ENCODE measurements at places on chromosomes 1 and 21.

DNA sequence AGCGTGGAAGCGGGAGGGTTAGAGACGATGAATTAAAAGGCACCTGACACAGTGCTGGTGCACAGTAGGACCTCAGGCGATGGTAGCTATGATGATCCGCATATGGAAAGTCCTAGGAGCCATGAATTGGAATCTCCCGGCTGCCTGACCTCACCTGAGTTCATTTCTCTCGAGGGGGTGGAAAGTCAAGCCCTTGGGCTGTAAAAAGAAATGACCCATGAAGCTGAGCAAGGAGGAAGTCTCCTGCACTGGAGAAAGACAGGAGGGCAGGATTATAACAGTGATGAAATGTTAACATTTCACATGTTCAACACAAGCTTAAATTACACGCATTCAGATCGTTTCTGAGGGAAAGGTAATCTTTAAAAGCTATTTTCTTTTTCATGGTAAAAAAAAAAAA lies 481.2 kb downstream of the MATN1 start:
- no peak overlapping the region for H3K27ac ChIP-seq
- no peaks in the 10 kb centered on the region for H3K4me1 ChIP-seq
- H3K36me3 ChIP-seq = no peaks in the 10 kb centered on the region
- H3K4me3 ChIP-seq = no peak overlapping the region
- H3K27me3 ChIP-seq = peaks cover 1% of the 10 kb centered on the region
- DNase-seq = no peak

DNA sequence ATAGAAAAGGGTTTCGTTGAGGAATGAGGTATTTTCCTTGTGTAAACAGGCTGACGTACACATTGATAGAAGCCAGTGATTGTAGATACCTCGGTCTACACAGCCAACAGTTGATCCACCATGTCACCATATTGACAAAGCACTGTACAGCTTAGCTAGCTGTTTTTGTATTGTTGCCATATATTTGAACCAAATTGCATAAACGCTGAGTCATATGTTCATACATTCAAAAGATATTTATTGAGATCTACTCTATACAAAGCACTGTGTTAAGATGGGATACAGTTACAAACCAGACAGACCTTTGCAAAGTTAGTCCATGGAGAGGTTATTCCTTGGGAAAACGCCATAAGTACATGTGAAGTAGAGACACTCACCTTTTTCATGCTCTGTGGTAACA lies 132.4 kb upstream of the ATP1B1 start:
- H3K27ac ChIP-seq = no peak overlapping the region
- DNase-seq = no peak
- H3K27me3 ChIP-seq = peaks cover 3% of the 10 kb centered on the region
- H3K4me3 ChIP-seq = no peak overlapping the region
- no peaks in the 10 kb centered on the region for H3K4me1 ChIP-seq

DNA sequence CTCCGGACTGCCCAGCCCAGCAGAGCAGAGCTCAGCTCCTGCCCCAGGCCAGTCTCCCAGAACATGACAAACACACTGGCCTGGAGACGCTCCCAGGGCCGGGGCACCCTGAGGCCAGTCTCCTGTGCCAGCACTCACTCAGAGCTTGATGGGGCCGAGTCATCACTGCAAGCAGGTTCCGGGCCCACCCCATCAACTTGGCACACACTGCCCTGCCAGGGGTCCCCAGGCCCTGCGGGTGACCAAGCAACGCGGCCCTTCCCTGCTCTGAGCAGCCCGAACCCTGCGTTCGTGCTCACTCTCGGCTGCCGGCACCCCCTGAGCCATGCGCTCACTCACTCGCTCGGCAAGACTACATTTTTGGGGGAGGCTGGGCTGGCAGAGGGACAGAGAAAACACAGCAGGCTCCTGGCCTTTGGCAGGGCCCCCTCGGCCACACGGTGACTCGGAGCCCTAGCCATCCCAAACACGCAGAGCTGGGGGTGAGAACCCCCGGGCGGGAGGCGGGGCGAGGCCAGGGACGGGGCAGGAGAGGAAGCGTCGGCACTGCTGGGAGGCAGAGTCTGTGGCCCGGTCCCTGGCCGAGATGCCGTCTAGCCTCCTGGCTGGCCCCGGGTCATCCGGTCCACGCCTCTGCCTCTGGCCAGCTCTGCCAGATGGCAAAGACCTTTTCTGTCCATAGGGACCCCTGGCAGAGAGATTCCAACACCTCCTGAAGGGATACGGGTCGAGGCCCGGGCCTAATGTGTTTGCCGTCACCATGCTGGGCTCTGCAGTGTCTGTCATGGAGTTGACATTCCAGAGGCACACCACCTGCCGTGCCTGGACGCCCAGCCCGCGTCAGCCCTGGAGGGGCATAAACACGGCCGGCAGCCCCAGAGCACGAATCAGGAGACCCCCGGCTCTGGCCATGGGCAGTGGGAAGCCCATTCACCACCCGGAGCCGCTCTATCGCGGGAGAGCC lies 68.0 kb downstream of the MEGF6 start:
- H3K4me1 ChIP-seq = no peaks in the 10 kb centered on the region
- no peak overlapping the region for H3K4me3 ChIP-seq
- no peaks in the 10 kb centered on the region for H3K36me3 ChIP-seq
- no peak overlapping the region for H3K27ac ChIP-seq
- no peaks in the 10 kb centered on the region for H3K27me3 ChIP-seq

- H3K36me3 ChIP-seq = no peaks in the 10 kb centered on the region
- peak; percentile 71 for DNase-seq
- peak overlapping the region; percentile 81 for H3K4me3 ChIP-seq
- H3K27ac ChIP-seq = peak overlapping the region; percentile 93
Observed at GRCh38 chr1:1208713-1209433, 2.5 kb upstream of the TNFRSF18 start.

- H3K4me3 ChIP-seq = peak overlapping the region; percentile 78
- H3K4me1 ChIP-seq = peaks cover 27% of the 10 kb centered on the region
- H3K27me3 ChIP-seq = peaks cover 4% of the 10 kb centered on the region
Observed at GRCh38 chr1:11654939-11655808, 497 bp downstream of the FBXO44 start.

DNA sequence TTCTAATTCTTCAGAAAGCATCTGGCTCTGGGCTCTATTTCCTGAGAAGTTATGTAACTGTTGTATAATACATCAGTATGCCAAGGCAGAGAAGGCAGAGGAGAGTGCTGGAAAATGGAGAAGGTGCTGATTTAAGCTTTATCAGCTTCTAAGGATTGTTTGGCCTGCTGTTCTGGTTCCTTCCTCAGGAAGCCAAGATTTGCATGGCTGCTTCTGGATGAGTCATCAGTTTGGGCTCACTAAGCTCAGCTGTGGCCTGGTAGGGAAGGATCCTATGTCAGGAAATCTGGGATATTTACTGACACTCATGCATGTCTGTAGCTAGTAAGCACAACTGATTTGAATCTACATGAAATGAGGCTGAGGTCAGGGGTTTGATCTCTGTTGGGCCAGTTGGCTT lies 73.2 kb upstream of the ADGRL4 start:
- H3K27ac ChIP-seq = no peak overlapping the region
- DNase-seq = no peak
- H3K4me1 ChIP-seq = no peaks in the 10 kb centered on the region
- no peak overlapping the region for H3K4me3 ChIP-seq
- H3K27me3 ChIP-seq = peaks cover 1% of the 10 kb centered on the region

GRCh38 chr1:157091186-157091585 lies 8.4 kb downstream of the ETV3L start:
- DNase-seq = no peak
- H3K4me1 ChIP-seq = no peaks in the 10 kb centered on the region
- no peaks in the 10 kb centered on the region for H3K27me3 ChIP-seq
- no peaks in the 10 kb centered on the region for H3K36me3 ChIP-seq
- no peak overlapping the region for H3K27ac ChIP-seq

DNA sequence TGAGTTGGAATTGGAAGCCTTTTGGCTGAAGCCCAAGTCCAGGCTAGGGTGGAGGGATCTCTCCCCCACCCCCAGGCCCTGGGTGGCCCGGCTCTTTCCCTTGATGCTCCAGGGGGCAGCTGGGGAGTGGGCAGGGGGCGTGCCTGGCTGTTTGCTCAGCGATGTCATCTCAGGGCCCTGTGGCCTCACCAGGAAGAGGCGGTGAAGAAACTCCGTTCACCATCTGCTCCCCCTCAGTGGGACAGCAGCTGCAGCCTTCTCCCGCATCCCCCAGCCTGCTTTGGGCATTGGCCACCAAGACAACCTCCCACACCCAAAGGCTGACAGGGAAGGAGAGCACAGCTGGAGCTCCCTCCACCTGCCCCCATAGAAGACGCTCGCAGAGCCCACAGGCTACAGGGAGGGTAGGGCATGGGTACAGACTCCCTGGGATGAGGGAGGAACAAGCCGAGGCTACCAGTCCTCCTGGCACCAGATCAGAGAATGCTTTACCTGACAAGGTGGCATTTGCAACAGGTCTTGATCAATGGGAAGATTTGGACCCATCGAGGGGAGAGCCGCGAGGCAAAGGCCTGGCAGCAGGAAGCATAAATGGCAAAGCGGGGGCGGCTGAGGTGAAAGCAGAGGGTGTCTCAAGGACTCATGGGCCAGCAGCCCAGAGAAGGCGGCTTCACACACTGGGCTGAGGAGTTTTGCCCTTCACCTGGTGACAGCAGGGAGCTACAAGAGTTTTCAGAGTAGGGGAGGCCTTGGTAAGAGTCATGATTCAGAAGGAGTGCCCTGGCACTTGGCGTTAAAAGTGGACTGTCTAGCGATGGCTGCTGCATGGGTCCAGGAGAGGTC lies 6.5 kb upstream of the GUCA2A start:
- no peaks in the 10 kb centered on the region for H3K36me3 ChIP-seq
- DNase-seq = no peak
- no peak overlapping the region for H3K27ac ChIP-seq
- H3K4me3 ChIP-seq = no peak overlapping the region

DNA sequence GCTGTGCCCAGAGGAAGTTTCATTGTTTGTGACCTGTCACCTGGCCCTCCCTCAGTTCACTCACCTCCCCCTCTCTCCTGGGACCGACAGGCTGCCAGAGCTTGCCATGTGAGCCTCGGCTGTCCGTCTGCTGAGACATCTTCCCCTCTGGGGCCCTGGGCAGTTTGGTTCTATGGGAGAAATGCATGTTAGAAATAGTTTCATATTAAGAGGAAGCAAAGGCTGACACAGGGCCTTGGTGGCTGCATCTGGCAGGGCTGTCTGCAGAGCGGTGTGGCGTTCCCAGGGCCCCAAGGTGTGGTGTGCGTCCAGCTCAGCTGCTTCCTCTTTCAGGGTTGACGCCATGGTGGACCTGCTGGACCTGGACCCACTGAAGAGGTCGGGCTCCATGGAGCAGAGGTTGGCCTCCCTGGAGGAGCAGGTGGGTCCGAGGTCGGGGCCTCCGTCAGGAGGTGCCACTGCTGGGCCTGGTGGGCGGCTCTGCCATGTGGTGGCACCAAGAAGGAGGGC lies 31.9 kb upstream of the LRRC3 start:
- DNase-seq = no peak
- peaks cover 4% of the 10 kb centered on the region for H3K4me1 ChIP-seq
- no peak overlapping the region for H3K4me3 ChIP-seq
- H3K27ac ChIP-seq = no peak overlapping the region

DNA sequence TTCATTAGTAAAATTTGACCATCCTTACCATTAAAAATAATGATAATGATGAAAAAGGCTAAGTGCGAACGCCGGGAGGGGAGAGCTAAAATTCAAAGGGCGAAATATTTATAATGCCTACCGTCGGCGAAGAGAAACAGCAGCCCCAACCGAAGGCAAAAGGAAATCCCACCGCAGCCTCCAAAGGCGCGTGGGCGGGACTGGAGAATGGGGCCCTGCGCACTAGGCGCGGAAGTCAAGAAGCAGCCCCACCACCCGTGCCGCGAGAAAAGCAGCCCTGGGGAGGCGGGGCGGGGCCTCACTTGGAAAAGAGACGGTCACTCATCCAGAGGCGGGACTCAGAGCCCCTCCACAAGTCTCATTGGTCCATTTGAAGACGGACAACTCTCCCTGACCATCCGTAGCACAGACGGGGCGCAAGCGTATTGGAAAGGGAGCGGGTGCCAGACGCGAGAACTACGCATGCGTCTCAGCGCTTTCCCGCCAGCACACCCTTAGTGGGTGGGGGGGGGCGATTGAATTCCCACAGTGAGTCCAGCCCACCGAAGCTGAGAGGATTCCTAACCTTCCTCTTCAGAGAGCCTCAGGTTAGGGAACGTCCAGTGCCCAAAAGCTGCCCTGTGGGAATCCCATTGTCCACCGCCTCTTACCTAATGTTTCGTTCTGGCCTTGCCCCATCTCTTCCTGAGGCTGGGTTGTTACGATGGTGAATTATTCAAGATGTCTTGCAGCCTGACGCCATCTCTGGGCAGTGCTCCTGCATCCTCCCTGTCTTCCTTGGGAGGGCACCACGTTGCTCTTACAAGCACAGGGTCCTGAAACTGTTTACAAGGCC lies 19.0 kb downstream of the MTX1 start:
- peaks cover 23% of the 10 kb centered on the region for H3K4me1 ChIP-seq
- peak; percentile 98 for DNase-seq
- H3K4me3 ChIP-seq = peak overlapping the region; percentile 92
- H3K27me3 ChIP-seq = peaks cover 7% of the 10 kb centered on the region
- peak overlapping the region; percentile 95 for H3K27ac ChIP-seq
- H3K36me3 ChIP-seq = no peaks in the 10 kb centered on the region

GRCh38 chr1:202852163-202852904 lies 36.6 kb downstream of the RABIF start:
- H3K4me3 ChIP-seq = no peak overlapping the region
- peaks cover 2% of the 10 kb centered on the region for H3K27me3 ChIP-seq
- peak; percentile 14 for DNase-seq
- no peak overlapping the region for H3K27ac ChIP-seq
- H3K4me1 ChIP-seq = no peaks in the 10 kb centered on the region
- no peaks in the 10 kb centered on the region for H3K36me3 ChIP-seq

GRCh38 chr1:97423403-97423802 lies 497.4 kb downstream of the DPYD start:
- H3K4me3 ChIP-seq = no peak overlapping the region
- H3K27me3 ChIP-seq = peaks cover 1% of the 10 kb centered on the region
- peaks cover 18% of the 10 kb centered on the region for H3K4me1 ChIP-seq
- H3K27ac ChIP-seq = no peak overlapping the region
- H3K36me3 ChIP-seq = peaks cover 8% of the 10 kb centered on the region
- DNase-seq = no peak

DNA sequence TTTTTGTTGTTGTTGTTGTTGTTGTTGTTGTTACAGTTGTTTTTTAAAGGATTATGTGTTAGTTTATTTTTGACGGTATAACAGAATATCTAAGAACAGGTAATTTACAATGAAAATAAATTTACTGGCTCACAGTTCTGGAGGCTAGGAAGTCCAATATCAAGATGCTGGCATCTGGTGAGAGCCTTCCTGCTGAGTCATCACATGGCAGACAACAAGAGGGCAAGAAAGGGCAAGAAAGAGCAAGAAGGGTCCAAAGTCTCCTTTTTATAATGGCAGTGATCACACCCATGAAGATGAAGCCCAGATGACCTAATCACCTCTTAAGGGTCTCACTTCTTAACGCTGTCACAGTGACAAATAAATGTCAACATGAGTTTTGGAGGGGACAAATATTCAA lies 142.1 kb downstream of the NEGR1 start:
- DNase-seq = no peak
- no peak overlapping the region for H3K4me3 ChIP-seq
- no peaks in the 10 kb centered on the region for H3K27me3 ChIP-seq
- no peak overlapping the region for H3K27ac ChIP-seq
- no peaks in the 10 kb centered on the region for H3K4me1 ChIP-seq
- no peaks in the 10 kb centered on the region for H3K36me3 ChIP-seq

- no peak for DNase-seq
- no peaks in the 10 kb centered on the region for H3K36me3 ChIP-seq
- H3K4me3 ChIP-seq = no peak overlapping the region
- no peaks in the 10 kb centered on the region for H3K4me1 ChIP-seq
Observed at GRCh38 chr21:35351434-35351833, 302.3 kb upstream of the RUNX1 start.

Data from immature natural killer cell (primary cell).